Stimulated activated CD4-positive, alpha-beta T cell treated with anti-CD3 and anti-CD28 coated beads, Interleukin-15, amount 100 ng/mL, for 1 hour (primary cell): ENCODE measurements at places on chromosomes 1 and 21.

- no peak for DNase-seq
Measured at GRCh38 chr1:24364975-24365678, 46.0 kb downstream of the GRHL3 start.

DNA sequence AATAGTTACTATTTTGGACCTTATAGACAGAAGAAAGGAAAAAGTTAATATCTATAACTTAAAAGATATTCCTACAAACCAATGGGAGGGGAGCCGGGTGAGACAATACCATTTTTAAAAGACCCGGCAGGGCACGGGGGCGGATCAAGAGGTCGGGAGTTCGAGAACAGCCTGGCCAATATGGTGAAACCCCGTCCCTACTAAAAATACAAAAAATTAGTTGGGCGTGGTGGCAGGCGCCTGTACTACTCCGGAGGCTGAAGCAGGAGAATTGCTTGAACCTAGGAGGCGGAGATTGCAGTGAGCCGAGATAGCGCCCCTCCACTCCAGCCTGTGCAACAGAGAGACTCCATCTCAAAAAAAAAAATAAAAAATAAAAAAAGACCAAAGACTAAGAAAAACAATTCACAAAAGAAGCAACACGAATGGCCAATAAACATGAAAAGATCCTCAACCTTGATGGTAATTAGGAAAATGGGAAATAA lies 1.2 kb upstream of the PSMB2 start:
- no peak for DNase-seq

DNA sequence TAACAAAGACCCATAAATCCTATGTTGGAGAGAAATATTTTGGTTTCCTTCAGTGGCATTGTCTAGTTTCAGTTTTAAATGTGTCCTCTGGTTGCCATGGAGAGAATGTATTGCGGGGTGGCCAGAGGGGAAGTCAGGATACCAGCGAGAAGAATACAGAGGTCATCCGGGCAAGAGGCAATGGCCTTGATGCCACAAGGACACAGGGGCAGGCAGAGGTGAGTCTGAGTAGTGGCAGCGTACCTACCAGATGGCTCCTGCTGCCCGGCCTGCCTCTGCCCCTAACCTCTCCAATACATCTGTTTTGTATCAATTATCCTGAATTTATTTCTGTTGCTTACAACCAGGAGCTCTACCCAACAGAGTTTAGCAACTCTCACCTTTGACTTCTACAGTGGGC lies 14.9 kb downstream of the KLHDC7A start:
- DNase-seq, result no peak

GRCh38 chr21:46557469-46557868 lies 47.4 kb downstream of the S100B start:
- no peak for DNase-seq

DNA sequence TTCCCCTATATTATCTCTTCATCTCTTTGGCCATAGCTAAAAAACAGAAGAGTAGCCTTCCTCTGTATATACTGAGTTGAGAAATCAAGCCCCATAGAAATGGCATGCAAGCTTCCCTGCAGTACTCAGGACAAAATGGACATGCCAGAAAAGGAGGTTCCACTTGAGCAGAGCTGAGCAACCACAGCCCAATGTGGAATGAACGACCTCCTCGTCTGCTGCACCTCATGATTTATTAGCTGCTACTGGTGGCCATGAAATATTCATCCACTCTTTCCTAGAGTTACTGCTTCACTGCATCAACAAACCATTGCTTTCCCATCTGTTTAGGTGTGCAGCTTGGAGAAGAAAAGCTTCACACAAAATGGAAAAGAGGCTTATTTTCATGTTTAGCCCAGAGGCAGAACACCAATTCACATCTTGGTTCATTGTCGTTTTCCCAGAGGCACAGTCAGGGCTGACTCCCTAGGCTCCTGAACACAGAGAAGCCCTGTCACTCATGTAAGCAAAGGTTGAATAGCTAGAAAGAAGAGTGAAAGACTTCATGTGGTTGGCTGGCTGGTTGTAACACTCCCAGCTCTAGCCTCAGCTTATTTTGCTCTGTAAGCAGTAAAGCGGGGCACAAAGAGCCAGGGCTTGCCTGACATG lies 148.0 kb downstream of the TSEN15 start:
- no peak for DNase-seq

DNA sequence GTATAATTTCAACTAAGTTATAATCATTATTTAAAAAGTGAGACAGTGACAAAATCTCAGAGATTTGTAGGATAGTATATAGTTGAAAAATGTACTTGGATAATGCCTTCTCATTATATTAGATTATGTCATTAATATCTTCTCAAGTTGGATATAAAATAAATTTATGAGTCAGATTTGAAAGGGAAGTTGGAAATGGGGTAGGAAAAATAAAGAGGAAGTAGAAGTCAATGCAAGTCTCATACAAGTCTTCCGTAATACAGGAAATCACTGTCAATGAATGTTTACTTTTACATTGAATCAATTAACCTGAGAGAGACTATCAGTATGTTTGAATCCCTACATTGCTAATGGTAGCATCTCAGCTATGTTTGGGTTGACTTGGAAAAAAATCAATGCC lies 16.2 kb upstream of the RNPC3 start:
- DNase-seq, result no peak

DNA sequence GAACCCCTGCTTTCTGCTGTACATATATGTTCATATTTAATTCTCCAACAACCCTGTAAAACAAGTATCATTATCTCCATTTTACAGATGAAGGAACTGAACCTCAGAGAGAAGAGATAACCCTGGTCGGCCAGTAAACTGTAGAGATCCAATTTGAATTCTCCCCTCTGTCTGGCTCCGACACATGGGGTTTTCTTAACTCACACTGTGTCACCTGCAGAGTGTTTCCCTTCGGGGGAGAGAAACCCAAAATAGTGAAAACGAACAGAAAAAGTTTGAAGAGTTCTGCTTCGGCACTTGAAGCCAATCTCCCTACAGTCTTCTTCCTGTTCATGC lies 17.4 kb upstream of the BCAR3 start:
- DNase-seq, result no peak

DNA sequence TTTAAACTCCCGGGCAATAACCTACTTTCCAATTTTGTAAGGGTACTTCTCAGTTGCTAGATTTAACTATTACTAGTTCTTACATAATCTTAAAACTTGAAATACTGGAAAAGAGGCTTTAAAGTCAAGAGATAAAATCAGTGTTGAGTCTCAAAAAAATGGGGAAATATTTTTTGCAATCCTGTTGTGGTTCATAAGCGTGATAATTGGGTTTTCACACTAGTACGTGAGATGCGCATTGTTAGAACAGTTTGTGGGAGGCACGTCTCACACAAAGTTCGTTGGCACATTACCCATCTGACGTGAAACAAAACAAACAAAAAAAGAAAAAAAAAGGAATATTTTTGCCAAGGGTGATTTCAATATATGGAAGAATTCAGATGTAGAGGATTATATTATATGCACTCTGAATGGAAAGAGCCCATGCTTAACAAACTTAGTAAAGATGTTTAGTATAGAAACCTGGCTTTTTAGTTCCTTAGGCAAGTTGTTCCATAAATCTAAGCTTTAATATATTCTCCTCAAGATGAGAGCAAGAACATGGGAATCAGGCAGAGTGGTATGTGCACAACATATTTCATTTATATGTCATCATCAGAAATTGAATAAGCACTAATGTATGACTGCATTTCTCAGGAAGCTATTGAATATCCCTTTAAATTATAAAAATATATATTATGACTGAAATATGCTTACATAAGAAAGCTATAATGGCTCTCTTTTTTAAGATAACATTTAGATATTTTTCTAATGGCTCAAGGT lies 73.9 kb upstream of the TNFSF4 start:
- no peak for DNase-seq

GRCh38 chr1:160647329-160647720 lies 481 bp upstream of the SLAMF1 start:
- no peak for DNase-seq

DNA sequence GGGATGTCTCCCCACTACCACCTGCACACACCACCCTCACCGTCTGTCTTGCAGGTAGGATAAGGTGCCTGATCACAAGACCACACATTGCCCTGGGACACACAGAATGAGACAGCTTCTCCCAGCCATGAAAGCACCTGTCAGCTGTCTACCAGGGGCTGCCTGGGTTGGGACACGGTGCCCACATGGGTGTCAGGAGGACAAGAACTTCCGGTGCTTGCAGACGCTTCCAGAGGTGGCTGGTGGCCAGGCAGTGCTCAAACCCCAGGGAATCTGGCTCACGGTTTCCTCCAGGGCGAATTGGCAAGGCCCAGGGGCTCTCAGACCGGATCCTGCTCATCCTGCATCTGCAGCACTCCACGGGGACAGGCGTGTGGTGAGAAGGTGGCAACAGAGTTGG lies 182.6 kb upstream of the ARHGEF16 start:
- no peak for DNase-seq

GRCh38 chr21:45973475-45974072 lies 8.0 kb upstream of the COL6A1 start:
- DNase-seq, result peak; percentile 74

DNA sequence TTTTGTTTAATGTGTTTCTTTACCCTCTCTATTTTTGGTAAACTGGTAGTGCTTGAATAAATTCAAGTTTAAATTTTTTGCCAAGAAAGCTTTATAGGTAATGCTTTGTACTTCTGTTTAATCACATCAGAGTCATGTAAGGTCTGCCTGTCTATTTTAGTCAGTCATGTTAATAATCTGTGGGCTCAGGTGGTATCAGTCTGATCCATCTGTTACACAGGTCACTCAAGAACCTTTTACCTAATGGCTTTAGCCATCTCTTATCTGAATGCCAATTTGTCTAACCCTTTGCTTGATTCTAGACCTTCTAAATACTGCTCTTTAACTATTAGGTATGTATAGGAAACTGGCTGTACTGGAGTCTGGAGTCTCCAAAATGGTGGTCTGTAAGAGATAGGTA lies 16.6 kb downstream of the MDM4 start:
- no peak for DNase-seq

- DNase-seq, result no peak
Measured at GRCh38 chr1:211183747-211184313, 49.9 kb upstream of the KCNH1 start.

- DNase-seq, result no peak
Measured at GRCh38 chr1:182890927-182891610, 51.9 kb downstream of the DHX9 start.

- DNase-seq, result no peak
Measured at GRCh38 chr1:36211841-36212240, 12.4 kb upstream of the THRAP3 start.

DNA sequence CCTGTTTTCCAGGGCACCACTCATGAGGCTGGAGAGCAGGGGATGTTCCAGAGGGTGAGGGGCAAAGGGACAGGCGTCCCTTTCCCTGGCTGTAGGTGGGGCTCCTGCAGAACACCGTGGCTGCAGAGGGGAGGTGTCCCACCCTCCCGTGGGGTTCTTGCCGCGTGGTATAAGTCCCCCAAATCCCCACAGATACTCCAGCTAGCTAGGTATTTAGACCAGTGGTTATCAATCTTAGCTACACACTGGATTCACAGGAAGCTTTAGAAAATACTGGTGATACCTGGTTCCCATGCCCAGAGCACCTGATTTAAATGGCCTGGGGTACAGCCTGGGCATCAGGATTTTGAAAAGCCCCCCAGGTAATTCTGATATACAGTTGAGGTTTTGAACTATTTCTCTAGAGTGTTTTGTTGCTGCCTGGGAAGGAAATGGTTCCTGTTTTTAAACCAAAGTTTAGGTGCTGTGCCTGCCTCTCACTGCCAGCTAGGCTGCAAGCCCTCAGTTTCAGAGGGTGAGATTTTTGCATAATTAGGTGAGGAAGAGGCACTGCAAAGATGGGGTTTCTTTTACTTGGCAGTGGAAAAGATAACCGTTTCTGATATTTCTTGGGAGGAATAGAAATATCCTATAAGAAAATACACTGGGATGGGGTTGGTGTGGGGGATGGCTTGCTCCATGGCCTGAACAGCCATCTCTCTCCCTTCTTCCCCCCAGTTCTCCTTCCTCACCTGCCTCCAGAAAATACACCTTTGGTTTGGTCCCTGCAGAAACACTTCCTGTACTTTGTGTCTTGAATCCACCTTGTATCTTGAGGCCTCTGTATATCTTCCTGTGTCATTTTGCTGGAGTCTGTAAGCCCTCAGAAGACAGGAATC lies 51.7 kb downstream of the RASSF5 start:
- no peak for DNase-seq

GRCh38 chr1:244758708-244759107 lies 76.8 kb upstream of the COX20 start:
- DNase-seq, result no peak

- no peak for DNase-seq
Measured at GRCh38 chr21:44874497-44875315, 1.2 kb upstream of the PTTG1IP start.

DNA sequence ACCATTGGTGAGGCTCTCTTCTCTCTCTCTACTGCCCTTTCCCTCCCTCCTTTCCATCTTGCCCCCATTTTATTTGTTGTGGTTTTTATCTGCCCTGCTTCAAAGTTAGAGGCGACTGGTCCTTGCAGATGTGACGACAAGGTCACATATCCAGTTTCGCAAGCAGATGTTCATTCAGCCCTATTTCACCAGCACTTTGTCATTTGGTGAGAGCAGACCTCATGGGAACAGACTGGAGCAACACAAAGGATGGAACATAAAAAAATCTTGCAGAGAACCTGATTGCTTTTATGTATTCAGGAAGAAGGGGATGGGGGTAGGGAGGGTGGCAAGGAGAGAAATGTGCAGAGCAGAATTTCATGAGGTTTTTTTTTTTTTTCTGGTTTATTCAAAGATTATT lies 84.3 kb downstream of the ELAVL4 start:
- no peak for DNase-seq

- no peak for DNase-seq
Measured at GRCh38 chr1:214402613-214403083, 121.7 kb downstream of the SMYD2 start.

DNA sequence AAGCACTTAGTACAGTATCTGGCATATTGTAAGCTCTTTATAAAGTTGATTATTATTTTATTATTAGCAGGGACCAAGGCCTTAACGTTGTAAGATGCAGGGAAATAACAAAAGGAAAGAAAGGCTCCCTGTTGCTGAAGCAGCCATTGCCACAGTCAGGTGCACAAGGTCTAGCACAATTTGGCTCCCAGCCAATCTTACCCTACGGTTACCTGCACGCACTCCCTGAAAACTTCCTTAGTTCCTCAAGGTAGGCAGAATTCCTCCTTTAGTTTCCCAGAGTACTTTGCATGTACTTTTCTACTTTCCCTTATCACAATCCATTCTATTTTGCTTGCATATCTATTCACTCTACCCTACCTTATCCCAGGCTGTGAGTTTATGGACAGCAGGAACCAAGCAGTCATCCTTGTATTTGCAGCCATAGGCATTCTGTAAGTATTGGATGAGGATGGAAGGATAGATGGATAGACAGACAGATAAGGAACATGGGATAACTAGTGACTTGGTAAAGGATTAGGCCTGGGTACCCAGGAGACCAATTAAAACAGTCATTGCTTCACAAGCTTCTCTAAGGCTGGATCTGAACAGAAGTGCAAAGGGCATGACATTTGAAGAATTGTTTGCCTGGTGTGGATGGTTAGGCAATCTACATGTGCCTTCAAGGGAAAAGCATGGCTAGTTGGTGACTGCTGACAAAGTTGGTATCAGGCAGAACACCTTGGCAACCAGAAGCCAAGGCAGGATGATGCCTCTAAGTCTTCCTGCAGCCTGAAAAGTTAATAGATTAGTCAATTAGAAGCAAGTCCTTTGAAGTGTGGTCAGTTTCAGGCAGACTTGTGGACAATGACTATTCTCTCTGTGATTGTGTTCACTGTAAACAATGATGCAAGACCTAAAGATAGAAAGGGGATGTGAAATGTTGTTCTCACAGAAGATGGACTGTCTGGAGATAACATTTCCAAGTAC lies 20.8 kb upstream of the JAK1 start:
- no peak for DNase-seq
